T-helper 2 cell treated with Interferon-gamma antibody and Interleukin-4, amounts not matched to agents 5 μg/mL and 100 μg/mL, for 36 hours (primary cell): ENCODE measurements at places on chromosomes 2 and 18.

DNA sequence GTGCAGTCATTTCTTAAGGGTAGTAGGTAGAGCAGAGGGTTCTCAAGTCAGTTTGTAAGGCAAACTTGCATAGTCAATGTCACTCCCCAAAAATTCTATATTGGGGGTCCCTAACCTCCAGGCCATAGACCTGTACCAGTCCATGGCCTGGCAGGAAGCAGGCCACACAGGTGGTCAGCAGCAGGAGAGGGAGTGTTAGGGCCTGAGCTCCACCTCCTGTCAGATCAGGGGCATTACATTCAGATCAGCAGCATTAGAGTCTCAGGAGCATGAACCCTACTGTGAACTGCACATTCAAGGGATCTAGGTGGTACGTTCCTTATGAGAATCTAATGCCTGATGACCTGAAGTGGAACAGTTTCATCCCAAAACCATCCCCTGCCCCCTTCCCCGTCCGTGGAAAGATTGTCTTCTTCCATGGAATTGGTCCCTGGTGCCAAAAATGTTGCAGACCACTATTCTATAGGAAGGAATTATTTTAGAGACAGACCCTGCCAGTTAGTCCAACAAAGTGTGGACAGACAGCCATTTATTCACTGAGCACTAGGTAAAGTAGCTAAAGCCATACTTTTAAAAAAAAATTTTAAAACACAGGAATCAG lies 6.7 kb downstream of the COA5 start:
- DNase-seq = no peak

DNA sequence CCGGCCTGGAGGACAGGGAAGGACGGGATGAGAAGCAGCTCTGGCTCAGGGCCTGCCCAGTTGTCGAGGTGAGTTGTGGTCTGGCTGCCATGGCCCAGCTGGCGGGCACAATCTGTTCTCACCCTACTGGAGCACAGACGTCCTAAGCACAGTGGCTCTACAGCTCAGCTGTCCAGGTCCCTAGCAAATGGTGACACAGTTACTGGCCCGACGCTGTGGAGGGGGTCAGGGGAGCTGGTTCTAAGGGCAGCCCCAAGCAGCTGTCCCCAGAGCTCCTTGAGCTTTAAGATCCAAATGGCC lies 32.9 kb downstream of the KCNK3 start:
- no peak for DNase-seq

DNA sequence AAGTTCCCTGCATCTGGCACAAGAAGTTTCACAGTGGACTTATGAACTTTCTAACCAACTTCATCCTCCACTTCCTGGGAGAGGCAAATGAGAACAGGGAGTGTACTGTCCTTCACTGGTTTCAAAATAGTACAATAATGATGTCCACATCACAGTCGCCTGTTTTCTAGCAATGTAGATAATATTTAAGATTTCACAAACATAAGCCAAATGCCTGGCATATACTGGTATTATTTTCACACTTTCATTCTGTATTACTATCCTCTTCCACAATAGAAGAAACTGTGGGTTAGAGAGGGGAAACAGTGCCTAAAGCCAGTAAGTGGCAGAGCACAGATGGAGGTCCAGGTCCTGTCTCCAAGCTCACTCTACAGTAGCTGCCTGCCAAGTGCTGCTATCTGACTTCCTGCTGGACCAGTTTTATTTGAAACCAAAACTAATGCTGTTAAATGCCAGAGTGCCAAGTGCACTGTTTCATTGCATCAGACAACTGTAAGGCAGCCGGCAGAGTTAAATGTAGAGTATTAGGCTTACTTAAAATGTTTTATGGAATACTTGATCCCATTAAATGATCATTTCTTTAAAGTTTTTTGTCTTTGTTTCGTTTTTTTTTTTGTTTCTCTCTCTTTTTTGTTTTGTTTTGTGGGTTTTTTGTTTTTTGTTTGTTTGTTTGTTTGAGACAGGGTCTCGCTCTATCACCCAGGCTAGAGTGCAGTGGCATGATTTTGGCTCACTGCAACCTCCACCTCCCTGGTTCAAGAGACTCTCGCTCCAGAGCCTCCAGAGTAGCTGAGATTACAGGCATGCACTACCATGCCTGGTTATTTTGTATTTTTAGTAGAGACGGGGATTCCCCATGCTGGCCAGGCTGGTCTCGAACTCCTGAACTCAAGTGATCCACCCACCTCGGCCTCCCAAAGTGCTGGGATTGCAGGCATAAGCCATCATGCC lies 15.1 kb downstream of the COBLL1 start:
- DNase-seq = no peak

- no peak for DNase-seq
These were observed 3.2 kb downstream of the GALNT5 start for GRCh38 chr2:157260533-157261198.
